ENCODE measurements at places on chromosomes 3 and 15.

GRCh38 chr3:25381083-25381482 is 47.0 kb upstream of the RARB start:
- DNase-seq = no peak

- no peak for DNase-seq
These were observed 9.3 kb downstream of the RBPMS2 start for GRCh38 chr15:64766058-64766457.

GRCh38 chr3:157958457-157958856 is 147.8 kb downstream of the SHOX2 start:
- DNase-seq = no peak

DNA sequence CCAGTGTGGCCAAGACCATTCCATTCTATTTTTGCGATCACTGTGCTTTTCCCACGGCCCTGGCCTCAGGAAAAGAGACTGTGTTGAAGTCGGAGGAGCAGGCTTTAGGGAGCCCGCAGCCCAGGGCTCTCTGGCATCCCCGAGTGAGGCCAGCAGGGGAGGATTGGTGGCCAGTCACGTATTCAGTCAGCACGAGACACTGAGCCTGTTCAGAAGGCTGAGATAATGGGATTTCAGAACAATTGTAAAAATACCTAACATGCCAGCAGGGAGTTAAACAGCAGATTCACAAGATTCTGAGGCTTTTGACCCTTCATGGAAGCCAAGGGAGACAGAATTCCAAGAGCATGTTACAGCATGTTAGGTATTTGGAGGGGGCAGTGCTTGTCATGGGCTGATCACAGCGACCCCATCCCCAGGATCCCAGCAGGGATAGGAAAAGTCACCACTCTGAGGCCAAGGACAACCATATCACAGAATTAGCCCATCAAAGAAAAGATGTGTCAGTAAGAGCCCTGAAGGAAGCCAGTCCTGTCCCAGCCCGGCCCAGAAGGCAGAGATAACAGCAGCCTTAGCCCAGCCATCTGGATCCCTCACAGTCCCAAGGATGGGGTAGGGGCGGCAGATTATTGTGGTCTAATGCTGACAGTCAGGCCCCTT is 40.6 kb downstream of the AMOTL2 start:
- no peak for DNase-seq

GRCh38 chr3:111617912-111618601 is 22.9 kb upstream of the ZBED2 start:
- DNase-seq = no peak

GRCh38 chr3:152266221-152266995 is 2.3 kb upstream of the MBNL1 start:
- DNase-seq = no peak

- DNase-seq = peak; percentile 34
These were observed 6.7 kb downstream of the CCDC9B start for GRCh38 chr15:40333922-40334492.

GRCh38 chr3:52524258-52524751 is 9.4 kb downstream of the NT5DC2 start:
- DNase-seq = no peak

- DNase-seq = peak; percentile 25
These were observed 229.0 kb downstream of the ITPR1 start for GRCh38 chr3:4722103-4722502.

- DNase-seq = no peak
These were observed 78.3 kb downstream of the ASB7 start for GRCh38 chr15:100680726-100681125.

- no peak for DNase-seq
These were observed 96.3 kb upstream of the DLG1 start for GRCh38 chr3:197394464-197395321.

DNA sequence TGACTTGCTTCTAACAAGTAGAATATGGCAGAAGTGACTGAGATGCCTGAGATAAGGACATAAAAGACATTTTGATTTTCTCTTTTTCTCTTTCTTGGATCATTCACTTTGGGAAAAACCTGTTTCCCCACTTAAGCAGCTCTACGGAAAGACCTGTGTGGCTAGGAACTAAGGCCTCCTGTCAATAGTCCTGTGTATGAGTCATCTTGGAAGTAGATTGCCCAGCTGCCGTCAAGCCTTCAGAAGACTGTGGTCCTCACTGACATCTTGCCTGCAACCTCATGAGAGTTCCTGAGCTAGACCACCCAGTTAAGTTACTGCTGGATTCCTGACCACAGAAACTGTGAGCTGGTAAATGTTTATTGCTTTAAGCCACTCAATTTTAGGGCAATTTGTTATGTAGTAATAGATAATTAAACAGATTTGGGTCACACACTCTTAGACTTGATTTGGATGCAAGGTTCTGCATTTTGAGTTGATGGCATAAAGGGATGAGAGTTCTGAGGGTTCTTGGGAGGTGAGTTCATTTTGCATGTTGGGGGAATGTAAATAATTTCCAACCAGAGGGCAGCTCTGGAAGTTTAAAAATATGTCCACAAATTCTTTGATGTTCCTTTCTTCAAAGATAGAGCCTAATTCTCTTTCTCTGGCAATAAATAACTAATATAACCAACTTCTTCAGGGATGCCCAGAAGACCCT is 229.2 kb downstream of the SQOR start:
- DNase-seq = no peak

- no peak for DNase-seq
These were observed 14.0 kb downstream of the VPS13C start for GRCh38 chr15:62046078-62046743.

- no peak for DNase-seq
These were observed 527.4 kb upstream of the PROK2 start for GRCh38 chr3:72312339-72312738.

DNA sequence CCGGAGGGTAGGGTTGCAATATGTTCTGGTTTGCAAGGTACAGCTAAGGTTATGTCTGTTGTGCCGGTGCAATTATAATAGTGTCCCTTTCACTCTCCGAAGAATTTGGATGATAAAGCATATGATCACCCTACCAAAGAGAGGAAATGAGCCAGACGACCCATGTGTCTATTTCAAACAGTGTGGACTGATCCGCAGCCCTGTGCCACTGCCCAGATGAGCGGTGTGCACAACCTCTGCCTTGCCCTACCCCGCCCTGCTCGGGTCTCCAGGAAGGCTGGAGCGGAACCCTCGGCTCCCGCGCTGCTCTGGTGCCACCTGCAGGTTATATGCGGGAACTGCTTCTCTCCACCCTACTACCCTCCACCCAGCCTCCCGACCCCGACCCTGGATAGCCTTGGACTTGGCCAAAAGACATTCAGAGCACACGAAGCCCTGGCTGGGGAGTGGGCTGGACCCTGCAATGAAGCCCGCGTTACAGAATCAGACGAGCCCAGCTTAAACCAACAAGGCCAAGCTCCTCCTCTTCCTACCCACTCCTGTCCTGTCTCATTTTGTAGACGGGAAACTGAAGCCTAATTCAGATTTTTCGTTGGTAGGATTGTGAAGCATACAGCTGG is 68.4 kb upstream of the CHRNB4 start:
- DNase-seq = peak; percentile 75

GRCh38 chr3:60652829-60653228 is 598.4 kb downstream of the FHIT start:
- no peak for DNase-seq

DNA sequence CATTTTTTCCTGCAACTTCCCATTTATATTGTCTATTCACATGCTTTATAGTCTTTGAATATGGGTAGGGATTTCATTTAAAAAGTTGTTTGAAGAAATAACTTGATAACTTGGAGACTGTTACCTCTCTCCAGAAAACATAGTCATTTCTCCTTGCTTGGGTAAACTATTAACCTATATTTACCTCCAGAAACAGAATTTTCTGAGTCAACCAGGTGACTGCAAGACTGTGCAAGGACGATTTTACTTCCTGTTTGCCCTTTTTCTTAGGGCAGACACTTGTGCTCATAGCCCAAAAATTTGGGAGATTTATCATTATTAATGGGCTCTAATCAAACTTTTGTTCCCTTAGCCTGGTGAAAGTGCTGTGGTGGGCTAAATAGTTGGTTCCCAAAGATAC is 14.3 kb upstream of the MOBP start:
- DNase-seq = no peak

DNA sequence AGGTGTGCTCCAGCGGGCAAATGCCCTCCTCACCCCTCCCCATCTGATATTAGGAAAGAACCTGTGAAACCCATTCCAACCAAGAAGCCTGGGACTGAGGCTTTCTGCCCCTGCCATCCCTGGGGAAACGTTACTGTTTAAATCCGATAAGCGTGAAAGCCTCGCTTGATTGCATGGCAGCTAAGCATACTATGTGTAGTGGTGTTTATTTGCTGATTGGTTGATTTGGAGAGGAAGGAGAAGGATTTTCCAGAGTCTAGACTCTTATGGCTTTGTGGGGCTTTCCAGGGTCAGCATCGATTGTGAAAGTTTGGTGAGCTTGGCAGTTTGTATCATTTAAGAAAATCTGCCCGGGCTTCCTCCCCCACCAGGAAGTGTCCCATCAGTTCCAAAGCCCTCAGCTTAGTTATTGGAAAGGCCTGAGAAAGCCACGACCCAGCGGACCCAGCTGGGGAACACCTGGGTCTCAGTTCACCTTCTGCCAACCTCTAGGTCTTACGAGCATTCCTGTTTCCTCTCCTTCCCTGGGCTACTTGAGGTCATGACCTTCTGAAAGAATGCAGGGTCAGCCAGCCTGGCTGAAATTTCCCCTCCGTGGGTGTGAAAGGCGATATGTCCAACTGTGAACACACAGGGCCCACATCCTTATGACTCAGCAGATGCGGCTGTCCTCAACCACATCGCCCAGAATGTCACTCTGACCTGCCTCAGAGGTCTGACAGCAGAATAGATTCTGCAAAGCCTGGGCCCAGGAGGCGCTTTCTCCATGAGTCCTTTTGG is 62.8 kb upstream of the HERC1 start:
- DNase-seq = no peak

- peak; percentile 17 for DNase-seq
These were observed 42.2 kb upstream of the PLCL2 start for GRCh38 chr3:16842272-16843270.

- DNase-seq = no peak
These were observed 53.9 kb downstream of the CLASP2 start for GRCh38 chr3:33664195-33664594.

DNA sequence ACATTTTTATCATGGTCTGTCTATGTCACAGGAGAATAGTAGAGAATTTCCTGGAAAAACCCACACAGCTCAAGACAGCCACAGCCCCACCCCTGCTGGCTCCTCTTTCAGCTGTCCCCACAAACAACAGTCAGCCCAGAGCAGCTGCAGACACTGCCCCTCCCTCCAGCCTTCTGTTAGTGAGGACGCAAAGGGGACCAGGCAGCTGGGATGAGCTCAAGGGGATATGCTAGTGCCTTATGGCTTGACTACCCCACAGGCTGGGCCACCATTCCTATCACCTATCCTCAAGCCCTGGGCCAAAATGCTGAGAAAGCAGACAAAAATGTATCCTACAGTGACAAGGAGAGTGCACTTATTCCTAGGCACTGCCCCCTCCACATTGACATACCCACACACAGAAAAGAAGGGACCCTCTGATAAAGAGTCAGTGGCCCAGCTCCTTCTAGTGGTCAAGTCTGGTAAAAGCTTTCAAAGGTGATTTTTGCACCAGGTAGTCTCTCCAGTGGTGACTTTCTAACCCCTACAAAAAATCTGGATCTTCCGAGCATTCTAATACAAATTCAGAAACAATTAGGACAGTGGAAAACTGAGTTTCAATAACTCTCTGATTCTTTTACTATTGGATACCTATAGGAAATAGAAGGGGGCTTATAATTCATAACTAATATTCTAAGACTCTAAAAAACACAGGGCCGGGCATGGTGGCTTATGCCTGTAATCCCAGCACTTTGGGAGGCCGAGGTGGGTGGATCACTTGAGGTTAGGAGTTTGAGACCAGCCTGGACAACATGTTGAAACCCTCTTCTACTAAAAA is 3.0 kb upstream of the MAP1A start:
- peak; percentile 79 for DNase-seq

DNA sequence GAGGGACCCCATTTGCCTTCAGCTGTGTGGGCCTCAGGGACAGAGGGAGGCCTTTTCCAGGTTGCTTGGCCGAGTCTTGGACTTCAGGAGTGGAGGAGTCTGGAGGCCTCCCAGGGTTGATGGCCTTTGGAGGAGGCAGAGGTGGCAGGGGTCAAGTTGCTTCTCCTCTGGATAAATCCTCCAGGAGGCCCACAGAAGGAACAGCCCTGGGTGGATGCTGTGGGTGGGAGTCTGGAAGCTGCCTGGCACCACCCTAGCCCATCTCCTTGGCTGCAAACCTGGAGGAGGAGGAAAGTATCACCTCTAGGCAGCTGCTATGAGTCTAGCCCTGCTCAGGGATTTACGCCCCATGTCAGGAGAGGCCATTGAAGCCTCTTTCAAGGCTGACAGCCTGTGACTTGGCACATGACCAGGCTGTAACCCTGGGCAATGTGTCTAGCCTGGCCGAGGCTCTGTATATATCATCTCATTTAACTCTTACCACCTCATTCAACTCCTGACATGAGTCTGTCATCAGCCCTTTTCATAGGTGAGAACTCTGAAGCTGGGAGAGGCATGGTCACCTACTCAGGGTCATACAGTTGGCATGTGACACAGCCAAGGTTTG is 2.9 kb upstream of the PRKCD start:
- DNase-seq = no peak

DNA sequence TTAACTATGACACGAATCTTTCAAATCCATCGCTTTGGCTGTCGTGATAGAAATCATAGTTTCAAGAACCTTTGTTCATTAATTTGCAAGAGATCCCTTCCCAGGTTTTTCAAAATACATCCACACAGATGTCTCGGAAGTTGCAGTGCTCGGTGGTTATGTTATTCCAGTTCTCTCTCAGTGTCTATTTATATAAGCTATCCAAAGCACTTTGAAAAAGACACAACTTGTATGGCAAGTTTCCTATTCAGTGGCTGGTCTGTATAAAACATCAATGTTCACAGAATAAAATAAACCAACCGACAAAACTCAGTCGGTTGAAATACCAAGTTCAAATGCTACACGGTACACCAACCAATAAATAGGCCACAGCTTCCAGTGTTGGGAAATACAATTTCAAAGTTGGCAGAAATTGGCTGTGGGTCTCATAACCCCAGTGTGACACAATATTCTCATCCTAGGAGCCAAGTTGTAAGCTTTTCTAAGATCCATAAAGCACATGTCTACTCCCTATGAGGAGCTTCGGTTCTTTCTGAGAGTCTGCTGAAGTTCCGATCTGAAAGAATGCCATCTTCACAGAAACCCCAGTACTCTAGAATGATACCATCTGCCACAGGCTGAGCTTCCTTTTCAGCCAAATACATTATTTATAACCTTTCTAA is 23.7 kb downstream of the SATB1 start:
- DNase-seq = no peak

GRCh38 chr3:105431200-105431599 is 64.5 kb downstream of the ALCAM start:
- no peak for DNase-seq

Data from midbrain (tissue), 1 donor.